Stimulated activated CD4-positive, alpha-beta T cell treated with anti-CD3 and anti-CD28 coated beads, TNF-alpha, amount 100 ng/mL, for 1 hour (primary cell): ENCODE measurements at places on chromosomes 2 and 18.

DNA sequence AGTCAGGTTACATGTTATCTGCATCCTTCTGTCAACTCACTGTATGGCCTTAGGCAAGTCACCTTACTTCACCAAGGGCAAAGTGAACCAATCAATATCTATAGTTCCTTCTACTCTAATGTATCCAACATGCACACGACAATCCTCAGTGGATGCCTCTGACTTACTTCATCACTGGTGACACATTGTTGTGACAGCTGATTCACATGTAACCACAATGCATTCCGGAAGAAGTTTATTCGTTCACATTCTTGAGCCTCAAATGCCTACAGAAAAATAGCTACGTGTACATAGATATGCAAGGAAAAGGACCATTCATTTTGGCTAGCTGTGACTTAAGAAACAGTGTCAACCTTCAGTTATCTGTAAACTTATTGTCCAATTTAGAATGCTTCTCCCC is 26.3 kb upstream of the EPG5 start:
- DNase-seq = no peak

GRCh38 chr2:216502381-216503158 is 3.9 kb downstream of the RPL37A start:
- no peak for DNase-seq

DNA sequence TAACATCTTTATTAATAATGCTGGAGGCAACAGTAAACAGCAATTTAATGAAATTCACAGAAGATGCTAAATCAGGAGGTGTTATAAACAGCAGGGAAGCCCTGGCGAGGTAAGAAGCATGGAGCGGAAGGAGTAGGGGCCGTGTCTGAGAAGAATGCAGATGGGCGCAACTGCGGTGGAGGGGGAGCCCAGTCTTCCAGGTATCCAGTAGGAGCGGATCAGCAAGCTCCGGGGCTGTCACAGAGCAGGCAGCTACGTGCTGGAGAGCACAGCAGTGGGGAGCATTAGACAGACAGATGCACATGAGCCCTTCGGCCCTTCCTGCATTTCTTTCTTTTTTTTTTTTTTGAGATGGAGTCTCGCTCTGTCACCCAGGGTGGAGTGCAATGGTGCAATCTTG is 82.3 kb downstream of the SH3RF3 start:
- no peak for DNase-seq

GRCh38 chr2:206150631-206151030 is 8.6 kb downstream of the NDUFS1 start:
- no peak for DNase-seq

DNA sequence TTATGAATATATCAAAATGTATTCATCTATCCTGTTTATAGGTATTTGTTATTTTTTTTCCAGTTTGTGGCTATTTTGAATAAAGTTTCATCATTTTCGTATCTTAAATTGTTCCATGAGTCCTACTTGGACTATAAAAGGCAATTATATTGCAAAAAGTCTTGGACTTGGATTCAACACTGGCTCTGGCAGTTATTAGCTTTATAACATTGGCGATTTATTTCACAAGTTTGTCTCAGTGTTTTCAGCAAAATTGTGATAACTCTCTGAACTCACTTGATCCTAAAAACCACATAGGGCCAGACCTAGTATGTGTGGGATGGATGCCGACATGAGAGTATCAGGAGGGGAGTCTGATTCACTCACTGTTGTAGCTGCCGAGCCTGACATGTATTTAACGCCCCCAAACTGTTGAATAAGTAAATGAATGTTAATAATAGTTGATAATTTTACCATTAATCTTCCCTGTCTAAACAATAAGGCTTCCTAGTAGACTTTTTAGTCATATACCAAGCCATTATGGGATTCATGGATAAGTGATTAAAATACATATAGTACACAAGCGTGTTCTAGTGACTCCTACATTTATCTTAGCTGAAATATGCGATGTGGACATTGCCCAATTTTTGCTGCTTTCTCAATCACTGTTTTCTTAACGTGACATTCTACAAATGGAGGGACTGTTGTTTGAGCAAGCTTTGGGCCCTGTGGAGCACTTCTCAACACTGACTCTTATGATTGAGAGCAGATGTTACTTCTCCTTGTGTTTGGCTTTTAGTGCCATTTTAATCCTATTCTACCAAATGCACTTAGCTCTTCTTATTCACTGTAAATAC is 907.6 kb downstream of the EPHA4 start:
- DNase-seq = no peak

- DNase-seq = no peak
Observed at GRCh38 chr2:210617732-210618330, 61.4 kb downstream of the CPS1 start.

GRCh38 chr18:36640021-36640952 is 188.5 kb downstream of the TPGS2 start:
- DNase-seq = no peak

- DNase-seq = no peak
Observed at GRCh38 chr18:58078889-58079573, 35.0 kb downstream of the NEDD4L start.

DNA sequence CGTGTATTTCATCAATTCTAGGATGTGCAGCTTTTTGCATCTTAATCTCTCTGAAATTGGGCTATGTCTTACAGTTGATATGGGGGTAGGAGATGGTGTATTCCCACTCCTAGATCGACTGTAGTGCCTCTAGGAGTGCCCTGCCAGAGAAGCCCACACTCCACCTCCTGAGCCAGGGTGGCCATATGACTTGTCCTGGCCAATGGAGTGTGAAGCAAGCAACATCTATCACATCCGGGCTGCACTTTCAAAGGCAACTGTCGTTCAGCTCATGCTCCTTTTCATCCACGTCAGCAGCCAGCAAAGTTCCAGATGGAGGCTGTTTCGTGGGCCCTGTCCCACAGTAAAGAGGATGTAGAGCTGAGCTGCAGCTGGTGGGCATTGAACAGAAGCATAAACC is 149.4 kb upstream of the SLC1A4 start:
- DNase-seq = no peak

DNA sequence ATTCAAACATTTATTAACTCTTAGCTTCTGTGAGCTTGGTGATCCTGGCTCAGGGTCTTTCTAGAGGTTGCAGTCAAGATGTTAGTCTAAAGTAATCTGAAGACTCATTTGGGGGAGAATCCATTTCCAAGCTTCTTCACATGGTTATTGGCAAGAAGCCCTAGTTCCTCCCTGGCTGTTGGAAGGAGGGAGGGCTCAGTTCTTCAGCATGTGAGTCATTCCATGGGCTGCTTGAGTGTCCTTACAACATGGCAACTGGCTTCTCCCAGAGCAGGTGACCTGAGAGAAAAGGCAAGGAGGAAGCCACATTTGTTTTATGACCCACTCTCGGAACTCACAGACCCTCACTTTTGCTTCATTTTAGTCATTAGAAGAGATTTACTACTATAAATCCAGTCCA is 10.6 kb upstream of the C2orf74 start:
- no peak for DNase-seq

GRCh38 chr2:208042041-208042440 is 16.7 kb upstream of the PLEKHM3 start:
- DNase-seq = no peak

DNA sequence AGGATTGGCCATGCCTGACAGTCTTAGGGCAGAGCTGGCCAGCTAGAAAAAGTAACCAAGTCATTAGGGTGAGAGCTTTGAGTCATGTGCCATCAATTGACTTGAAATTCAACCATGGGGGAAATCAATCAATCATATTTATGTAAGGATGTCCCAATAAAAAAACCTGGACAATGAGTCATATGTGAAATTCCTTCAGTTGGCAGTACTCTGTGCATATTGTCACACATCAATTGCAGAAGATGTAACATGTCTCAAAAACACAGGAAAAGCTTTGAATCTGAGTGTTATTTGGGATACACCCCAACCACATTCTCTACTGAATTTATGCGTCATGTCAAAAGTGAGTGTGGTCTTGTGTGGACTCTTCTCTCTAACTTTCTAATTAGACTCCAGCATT is 1004.1 kb upstream of the NRXN1 start:
- DNase-seq = no peak

GRCh38 chr2:134934641-134935040 is 16.0 kb downstream of the CCNT2 start:
- DNase-seq = no peak

DNA sequence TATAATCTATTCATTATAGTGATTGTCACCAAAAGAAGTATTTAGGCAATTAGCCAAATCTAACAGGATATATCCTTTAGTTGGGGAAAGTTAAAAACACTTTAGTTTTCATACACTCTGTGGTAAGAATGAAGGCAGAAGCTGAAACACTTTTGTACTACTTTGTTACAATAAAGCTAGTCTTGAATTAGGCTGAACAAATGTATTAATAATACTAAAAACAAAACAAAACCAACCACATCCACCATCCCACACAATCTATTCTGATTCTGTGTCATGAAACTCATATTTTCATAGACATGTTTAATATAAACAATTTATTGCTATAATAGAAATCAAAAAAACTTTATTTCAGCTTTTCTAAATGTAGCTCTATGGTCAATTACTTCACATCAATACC is 508.8 kb downstream of the ZEB2 start:
- no peak for DNase-seq

- DNase-seq = no peak
Observed at GRCh38 chr2:216787851-216788540, 71.9 kb downstream of the TNP1 start.

DNA sequence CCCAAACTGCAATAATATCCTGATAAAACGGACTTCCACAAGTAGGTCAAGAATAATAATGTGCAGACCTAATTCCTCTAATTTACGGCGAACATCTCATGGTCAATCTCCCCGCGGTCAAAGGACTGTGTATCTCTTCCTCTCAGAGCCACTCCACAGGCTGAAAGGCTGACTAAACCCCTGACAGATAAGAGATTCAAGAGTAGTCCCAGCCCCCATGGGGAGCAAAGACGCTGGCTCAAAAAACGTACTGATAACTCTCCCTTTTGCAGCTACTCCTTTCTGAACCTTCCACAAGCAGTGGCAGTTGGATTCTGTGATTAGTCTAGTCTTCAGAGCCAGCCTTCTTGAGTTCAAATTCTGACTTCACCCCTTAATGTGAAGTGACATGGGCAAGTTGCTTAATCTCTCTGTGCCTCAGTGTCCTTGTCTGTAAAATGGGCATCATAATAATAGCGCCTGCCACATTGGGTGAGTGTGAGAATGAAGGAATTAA is 19.7 kb upstream of the IL18R1 start:
- no peak for DNase-seq

DNA sequence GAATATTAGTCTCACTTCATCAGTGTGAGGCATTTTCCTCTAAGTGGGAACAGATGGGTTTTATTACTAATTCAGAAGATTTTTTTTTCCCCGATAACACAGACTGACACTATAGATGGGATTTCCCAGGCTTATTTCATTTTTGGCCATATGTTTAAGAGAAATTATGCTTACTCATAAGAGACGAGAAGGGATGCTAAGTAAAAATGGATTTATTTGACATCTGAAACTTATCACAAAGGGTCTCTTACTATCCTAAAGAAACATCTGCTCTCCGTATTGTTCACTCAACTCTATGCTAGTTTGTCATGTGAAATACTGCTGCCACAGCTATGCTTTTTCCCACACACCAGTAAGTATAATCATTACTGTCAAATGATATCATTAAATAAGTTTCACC is 1476.3 kb downstream of the LRP1B start:
- DNase-seq = no peak

- DNase-seq = no peak
Observed at GRCh38 chr2:224469374-224469964, 67.6 kb upstream of the FAM124B start.

GRCh38 chr2:112724591-112725525 is 4.0 kb downstream of the NT5DC4 start:
- no peak for DNase-seq

GRCh38 chr18:74806073-74806472 is 208.4 kb downstream of the ZNF407 start:
- no peak for DNase-seq

GRCh38 chr18:27226556-27227075 is 41.5 kb upstream of the CHST9 start:
- no peak for DNase-seq

- DNase-seq = no peak
Observed at GRCh38 chr2:126804347-126804746, 94.3 kb upstream of the TEX51 start.

DNA sequence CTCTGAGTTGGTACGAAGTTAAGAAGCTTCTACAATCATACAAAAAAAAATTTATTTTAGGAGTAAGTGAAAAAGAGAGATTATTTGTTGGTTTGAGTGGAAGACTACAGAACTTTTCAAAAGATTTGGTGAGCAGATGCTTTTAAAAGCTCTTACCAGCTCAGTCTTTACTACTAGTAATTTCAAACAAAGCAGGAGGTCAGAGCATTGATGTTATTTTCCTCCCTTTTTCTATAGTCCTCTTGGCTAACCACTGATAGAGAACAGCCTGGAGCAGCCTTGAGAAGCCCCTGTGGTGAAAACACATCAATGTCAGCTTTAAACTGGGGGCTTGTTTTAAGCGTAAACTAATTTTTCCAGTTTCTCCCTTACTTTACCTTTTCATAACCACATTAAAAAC is 559.3 kb upstream of the CDH2 start:
- DNase-seq = no peak

DNA sequence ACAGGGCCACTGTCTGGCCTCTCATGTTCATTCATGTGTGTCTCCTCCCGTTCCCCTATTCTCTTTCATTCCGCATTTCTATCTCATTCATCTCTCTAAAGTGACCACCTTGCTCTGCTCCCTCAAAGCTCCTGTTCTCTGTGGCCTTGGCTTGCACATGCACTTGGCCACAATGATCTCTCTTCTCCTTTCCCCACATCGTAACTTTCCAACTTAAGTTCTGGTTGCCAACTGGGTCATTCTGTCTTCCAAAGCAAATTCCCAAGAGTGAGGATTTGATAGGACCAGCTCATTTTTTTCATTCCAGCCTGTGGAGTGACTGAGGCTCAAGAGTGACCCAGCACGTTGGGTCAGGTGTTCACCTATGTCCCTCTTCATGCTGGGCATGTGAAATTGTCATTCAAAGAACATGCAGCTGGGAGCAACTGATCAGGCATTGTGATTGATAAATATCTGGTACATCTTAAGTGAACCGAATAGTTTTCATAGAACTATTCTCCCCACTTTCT is 14.3 kb upstream of the ITGA6 start:
- no peak for DNase-seq

DNA sequence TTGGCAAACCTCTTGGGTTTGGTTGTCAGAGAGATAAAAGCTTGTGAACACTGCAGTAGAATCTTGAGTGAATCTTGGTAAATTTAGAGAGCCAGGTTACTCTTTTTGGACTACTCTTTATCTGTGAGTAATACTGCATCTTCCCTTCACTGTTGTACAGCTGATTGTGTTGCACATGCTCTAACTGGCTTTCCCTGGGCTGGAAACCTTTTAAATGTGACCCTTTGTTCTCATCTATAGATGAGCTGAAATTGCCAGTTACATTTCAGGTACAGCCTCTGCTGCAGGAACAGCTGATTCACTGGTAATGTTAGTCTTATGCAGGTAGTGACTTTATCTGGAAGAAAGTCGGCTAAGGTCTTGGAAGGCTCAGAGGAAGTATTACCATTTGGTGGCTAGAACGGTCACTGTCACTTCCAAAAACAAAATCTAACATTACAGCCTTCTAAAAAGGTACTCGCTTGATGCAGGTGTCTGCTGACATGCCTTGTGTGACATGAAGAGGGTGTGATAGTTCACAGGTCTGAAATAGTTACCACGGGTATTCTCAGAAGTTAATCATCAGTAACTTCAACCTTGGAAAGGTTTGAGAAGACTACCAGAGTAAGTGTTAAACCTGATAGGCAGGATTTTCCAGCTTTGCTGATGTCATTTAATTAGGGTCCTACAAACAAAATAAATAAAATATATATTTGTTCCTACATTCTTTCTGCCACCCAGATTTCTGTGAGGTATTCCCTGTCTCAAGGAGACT is 851.1 kb downstream of the SLC4A3 start:
- DNase-seq = no peak
